ENCODE measurements at places on chromosomes 1 and 21.

GRCh38 chr1:219090607-219091006 is 83.1 kb upstream of the LYPLAL1 start:
- DNase-seq: no peak

GRCh38 chr1:58939146-58939545 is 155.3 kb upstream of the JUN start:
- no peak for DNase-seq

DNA sequence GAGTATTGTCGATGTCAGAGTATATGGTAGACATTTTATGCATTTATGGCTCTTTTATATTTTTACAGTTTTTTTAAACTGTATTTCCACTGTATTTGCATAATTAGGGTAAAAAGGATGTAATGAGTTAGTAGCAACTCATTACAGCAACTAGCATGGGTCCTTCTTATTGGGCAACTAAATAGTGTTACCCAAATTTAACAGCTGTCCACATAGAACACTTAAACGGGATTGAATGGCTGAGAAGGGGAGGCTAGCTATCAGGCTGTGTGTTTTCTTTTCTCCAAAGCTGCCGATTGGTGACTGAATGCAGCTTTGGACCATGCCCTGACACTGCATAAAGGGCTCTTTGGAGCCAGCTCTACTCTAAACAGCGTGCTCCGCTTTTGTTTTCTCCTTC is 75.4 kb downstream of the PTPRC start:
- DNase-seq: no peak

DNA sequence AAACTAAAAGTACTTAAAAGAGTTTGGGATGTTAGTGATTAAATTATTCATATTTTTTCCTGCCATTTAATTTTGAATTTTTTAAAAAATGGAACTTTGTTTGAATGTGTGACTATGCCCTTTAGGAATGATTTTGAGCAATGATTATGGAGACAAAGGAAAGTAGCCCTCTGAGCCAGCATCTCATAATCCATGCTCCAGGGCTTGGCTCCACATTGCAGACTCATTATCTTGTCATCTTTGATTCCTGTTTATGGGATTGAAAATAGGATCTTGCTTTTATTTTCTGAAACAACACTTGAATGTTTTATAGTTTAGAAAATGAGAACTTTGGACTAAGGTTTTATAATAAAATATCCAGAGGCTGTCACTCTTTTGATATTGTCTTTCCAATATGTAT is 14.5 kb downstream of the AXDND1 start:
- DNase-seq: peak; percentile 42

GRCh38 chr1:223712850-223713474 is 623 bp downstream of the CAPN2 start:
- DNase-seq: no peak

Data from ELR (cell line).